ENCODE measurements at places on chromosomes 11 and 22.

DNA sequence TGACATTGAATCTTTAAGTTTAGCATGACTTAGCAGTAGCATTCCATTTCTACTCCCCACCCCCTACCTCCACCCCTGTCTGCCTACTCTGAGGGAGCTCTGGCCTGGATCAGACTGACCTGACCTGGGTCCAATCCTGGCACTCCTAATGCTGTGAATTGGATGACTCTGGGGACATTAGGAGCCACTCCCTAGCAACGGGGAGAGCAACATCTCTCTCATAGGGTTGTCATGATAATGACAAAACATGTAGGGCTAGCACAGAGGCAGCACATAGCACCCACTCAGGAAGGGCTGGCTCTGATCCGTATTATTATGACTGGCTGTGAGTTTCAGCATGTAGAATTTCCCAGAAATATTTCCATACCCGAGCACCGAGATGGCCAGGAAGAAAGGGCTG, 40.5 kb downstream of the CABIN1 start:
- DNase-seq, result no peak

- no peak for DNase-seq
These were observed 43.7 kb upstream of the CCDC34 start for GRCh38 chr11:27406498-27407354.

DNA sequence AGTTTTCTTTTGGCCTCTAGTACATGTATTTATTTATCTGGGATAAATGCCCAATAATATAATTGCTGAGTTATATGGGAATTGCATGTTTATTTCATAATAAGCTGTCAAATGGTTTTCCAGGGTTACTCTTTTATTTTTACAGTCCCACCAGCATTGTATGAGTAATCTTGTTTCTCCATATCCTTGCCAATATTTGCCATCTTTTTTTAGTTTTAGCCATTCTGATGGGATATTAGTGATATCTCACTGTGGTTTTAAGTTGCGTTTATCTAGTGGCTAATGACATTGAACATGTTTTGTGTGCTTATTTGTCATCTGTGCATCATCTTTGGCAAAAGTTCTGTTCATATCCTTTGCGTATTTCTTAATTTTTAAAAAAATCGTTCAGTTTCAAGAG, 372.8 kb upstream of the CCDC179 start:
- no peak for DNase-seq

DNA sequence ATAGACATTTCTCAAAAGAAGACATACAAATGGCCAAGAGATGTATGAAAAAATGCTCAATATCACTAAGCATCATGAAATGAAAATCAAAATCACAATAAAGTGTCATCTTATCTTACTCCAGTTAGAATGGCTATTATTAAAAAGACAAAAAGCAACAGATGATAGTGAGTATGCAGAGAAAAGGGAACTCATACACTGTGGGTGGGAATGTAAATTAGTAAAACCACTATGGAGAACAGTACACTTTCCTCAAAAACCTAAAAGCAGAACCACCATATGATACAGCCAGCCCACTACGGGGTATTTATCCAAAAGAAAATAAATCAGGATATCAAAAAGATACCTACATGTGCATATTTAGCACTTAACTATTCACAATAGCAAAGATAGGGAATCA, 700.0 kb upstream of the ANO5 start:
- DNase-seq, result no peak

GRCh38 chr11:69643646-69644045, 2.7 kb downstream of the CCND1 start:
- no peak for DNase-seq

- DNase-seq, result no peak
These were observed 1165.1 kb downstream of the BRD1 start for GRCh38 chr22:48662476-48663135.

DNA sequence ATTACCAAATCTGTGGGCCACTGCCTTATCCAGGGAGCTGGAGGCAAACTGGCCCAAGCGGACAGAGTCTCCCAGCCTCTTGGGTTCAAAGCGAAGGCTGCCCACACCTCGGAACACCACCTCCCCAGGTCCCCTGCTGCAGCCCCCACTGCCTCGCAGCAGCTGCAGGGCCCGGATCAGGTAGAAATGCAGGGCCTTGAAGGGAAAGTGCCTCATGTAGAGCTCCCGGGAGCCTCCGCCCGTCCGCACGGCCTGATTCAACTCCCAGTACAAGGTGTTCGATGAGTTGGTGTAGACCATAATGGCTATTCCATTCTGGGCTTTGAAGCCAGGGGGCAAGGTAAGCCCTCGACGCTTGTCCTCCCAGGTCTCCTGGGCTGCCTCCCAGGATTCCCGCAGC, 2.0 kb downstream of the ART5 start:
- DNase-seq, result no peak

DNA sequence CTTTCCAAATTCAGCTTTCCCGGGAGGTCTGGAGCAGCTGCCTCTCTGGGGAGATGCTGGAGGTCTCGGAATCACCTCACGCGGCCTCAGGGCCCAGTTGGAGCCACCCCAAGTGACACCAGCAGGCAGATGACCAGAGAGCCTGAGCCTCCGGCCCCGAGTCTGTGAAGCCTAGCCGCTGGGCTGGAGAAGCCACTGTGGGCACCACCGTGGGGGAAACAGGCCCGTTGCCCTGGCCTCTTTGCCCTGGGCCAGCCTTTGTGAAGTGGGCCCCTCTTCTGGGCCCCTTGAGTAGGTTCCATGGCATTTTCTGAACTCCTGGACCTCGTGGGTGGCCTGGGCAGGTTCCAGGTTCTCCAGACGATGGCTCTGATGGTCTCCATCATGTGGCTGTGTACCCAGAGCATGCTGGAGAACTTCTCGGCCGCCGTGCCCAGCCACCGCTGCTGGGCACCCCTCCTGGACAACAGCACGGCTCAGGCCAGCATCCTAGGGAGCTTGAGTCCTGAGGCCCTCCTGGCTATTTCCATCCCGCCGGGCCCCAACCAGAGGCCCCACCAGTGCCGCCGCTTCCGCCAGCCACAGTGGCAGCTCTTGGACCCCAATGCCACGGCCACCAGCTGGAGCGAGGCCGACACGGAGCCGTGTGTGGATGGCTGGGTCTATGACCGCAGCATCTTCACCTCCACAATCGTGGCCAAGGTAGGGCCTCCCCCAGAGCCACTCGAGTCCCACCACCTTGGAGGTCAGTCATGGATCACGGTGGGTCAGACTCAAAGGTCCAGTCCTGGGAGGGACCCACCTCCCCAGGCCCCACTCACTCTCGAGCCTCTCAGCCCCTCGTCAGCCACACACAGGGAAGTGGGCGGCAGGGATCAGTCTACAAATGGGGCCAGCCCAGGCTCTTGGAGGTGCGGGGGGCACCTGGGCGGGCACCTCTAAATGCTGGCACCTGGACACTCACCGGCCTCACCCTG, 525 bp downstream of the SLC22A12 start:
- DNase-seq, result no peak

GRCh38 chr22:29300467-29300806, 6.0 kb upstream of the GAS2L1 start:
- DNase-seq, result no peak

- DNase-seq, result no peak
These were observed 43.5 kb downstream of the FANCF start for GRCh38 chr11:22582151-22582410.

DNA sequence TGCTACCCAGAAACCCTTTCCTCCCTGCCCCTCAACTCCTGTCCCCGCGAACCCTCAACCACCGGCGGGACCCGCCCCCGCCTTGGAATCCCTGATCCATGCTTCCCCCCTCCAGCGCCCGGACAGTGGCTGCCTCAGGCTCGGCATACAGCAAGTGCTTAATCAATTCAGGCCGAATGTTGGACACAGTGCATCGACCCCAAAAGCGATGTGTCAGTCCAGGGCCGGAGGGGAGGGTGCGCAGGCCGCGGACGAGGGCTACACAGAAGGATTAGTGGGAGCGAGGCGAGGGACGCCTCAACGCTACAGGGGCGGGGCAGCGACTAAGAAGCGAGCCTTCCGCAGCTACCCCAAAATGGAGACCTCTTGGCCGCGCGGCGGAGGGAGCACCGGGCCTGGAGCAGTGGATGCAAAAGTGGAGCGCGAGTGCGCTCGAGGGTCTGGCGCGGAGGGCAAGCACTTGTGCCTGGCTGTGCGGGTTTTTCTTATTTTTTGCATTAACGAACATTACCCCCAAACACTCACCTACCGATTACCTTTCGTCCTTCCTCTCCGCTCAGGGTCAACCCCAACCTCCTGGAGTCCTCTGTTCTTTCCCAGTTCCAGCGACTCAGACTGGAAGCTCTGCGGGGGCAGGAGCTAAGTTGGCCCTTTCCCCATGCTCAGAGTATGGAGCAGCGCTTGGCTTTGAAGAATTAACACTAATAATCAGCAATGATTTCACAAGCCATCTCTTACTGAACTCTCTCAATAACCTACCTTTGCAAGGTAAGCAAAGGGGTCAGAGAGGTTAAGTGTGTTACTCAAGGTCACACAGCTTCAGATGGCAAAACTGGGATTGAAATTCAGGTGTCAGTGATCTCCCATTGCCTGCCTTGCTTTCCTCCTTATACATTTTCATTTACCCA, 30.0 kb upstream of the WNT11 start:
- DNase-seq, result peak; percentile 24

GRCh38 chr11:113384551-113384950, 3.0 kb upstream of the ANKK1 start:
- DNase-seq, result no peak

DNA sequence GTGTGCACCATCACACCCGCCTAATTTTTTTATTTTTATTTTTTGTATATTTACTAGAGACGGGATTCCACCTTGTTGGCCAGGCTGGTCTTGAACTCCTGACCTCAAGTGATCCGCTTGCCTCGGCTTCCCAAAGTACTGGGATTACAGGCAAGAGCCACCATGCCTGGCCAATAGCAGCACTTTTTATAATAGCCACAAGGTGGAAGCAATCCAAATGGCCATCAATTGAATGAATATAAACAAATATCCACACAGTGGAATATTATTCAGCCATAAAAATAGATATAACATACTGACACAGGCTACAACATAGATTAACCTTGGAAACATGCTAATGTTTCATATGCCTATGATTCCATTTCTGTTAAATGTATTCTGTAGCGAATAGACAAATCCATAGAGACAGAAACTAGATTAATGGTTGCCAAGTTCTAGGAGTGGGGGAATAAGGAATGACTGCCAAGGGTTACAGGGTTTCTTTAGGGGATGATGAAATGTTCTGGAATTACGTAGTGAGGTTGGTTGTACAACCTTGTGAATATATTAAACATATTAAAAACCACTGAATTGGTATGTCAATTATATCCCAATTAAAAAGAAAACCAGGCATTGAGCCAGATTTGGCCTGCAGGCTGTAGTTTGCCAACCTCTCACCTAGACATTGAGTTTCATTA, 4.8 kb downstream of the VPS51 start:
- no peak for DNase-seq

DNA sequence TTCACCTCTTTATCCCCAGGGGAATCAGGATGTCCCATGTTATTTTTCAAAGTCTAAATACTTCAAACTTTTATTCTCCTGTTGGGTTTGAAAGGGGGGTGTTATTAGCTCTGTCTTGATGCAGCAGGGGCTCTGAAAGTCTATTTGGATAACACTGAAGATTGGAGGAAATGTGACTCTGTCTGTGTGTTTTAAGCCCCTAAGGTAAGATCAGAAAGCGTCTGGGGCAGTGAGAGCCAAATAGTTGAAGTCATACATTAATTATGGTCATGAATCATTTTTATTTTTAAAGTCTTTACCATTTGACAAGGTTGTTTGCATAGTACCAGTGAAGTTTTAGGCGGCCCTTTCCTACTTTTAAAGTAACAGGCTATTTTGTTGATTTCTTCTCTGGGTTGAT, 139.0 kb downstream of the UVRAG start:
- DNase-seq, result no peak

DNA sequence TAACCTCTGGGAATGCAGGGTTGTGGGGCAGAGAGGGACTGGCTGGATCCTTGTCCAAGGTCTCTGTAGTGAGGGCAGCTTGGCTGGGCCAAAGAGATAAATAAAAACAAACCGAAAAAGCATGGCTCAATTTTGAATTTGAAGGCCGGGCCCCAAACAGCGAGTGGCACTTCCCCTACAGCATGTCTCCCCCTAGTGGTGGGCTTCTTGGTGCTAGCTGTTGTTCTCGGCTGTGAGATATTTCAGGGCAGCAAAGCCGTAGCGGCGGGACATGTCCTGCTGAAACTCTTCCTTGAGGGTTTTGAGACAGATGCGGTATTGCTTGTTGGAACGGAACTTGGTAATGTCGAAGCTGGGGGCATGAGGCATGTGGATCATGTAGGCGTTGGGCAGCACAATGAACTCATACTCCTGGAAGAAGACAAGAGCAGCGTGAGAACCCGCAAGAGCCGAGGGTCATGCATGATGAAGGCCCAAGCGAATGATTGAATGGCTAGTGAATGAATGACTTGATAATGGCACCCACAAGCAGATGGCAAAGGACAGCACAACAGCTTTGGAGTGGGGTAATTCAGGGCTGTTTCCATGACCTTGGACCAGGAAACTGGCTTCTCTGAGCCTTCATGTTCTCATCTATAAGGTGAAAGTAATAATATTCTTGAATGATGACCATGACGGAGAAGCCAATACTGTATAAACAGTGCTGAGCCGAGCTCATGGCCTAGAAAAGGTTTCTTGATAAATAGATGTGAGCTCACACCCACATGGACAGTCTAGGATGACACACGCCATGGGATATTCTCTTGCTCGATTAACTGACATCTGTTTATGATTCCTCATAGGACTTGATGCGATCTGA, 216.3 kb upstream of the SYN3 start:
- no peak for DNase-seq

DNA sequence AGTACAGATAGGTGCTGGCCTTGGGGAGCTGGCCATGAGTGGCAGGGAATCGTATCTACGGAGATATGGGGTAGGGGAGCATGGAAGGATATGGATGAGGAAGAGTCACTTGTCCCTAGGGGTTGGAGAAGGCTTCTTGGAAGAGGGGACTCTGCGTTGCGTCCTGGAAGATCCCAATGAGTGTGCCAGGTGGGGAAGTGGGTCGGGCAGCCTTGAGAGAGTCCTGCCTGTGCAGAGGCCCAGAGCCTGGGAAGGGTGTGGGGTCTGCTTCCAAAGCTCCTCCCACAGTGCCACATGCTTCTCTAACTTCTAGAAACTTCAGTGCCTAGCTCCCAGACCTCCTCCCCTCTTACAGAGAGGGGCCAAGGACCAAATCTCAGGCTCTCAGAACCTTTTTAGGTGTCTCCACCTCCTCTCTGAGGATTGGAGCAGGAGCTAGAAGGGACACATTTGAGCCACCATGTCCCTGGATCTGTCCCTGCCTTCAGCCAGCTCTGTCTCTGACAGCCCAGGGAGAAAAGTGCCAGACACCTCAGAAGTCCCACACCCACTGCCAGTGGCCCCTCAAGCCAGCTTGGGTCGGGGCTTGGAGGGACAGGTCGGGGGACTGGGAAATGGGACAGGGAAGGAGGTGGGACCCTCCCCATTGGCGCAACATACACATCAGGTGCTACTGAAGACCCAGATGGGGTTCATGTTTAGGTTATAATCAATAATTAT, 11.0 kb downstream of the RHBDD3 start:
- no peak for DNase-seq

DNA sequence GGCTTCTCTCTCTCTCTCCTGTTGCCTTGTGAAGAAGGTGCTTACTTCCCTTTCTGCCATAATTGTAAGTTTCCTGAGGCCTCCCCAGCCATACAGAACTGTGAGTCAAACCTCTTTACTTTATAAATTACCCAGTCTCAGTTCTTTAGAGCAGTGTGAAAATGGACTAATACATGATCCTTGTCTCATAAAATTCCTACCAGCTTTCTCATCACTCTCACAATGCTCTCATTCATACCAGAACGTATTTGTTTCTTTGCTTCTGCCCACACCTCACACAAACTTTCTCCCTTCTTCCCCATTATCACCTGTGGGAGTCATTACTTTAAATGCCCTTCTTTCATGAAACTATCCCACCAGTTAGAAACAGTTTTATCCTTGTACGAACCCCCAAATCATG, 62.7 kb upstream of the ARHGAP42 start:
- DNase-seq, result no peak

- peak; percentile 28 for DNase-seq
These were observed 408.3 kb upstream of the CADM1 start for GRCh38 chr11:115912484-115912945.

All from NCI-H748 treated with DMSO at 0.1 percent for 48 hours (cell line).